ENCODE measurements at places on chromosomes 7 and 10. TPM values are rescaled to one million over a fixed set of nuclear protein-coding genes. Genes with fewer than 3 reads are reported as not detected.
A peak's percentile ranks its signal among the peaks of the same experiment; 100 is the strongest.

EFCAB10 gene
- not detected for total RNA-seq

AVL9 gene
- total RNA-seq: 9.8 TPM

PDK4 gene
- total RNA-seq: 145 TPM

GRCh38 chr10:130498042-130498441 is 361.9 kb downstream of the GLRX3 start:
- peak; percentile 33 for DNase-seq

- no peak for DNase-seq
Measured at GRCh38 chr10:93997546-93997945, 3.8 kb downstream of the PLCE1 start.

DNA sequence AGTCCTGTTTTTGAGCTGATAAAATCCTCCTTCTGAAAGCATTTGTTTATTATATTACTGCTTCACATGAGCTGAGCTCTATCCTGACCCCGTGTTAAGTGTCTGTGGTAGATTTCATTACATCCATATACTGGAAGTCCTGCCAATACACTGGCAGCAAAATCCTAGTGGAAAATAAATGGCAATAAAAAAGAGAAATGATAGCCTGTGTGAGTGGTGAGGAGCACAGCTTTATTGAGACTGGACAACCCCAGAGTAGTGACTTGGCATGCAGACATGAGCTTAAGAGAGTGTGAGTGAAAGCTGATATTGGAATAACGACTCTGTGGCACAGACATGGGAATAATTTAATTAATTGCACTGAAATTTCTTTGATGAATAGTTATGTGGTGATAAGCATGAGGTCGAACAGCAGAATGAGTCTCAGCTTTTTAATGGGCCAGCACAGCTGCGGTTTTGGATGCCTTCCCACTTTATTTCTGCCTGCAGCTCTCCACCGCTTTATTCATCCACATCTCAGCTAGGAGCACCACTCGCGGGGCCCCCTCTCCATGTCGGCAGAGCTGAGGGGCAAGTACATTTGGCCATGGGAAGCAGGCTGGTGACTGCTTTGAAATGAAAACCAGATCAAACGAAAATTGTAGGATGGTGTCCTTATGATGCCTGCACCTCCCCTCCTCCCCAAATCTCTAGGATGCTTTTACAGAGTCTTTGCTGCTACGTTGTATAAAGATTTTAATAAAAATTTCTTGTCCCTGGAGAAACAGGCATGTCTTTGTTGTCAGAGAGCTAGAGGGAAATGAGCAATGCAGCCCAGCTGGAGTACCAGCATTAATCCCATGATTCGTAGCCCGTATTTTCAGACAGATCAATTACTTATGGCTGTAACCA is 494.3 kb downstream of the AUTS2 start:
- DNase-seq: no peak

- no peak for DNase-seq
Measured at GRCh38 chr7:135842446-135843179, 94.0 kb upstream of the FAM180A start.

DNA sequence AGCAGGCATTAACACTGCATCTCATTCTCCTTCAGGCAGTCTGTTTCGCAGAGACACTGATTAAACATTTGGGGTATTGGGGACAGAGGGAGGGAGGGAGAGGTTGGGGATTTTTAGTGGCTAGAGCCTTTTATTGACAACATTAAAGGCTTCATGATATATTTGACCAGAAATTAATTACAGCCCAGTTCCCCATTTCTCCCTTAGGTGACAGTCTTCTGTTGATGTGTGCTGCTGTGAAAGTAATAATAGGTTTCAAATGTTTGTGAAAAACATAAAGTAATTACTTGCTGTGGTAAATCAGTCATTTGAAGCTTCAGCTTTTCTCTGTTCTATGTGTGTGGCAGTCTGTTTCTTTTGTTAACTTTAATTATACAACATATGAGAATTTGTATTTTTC is 105.3 kb upstream of the LRGUK start:
- DNase-seq: no peak

DNA sequence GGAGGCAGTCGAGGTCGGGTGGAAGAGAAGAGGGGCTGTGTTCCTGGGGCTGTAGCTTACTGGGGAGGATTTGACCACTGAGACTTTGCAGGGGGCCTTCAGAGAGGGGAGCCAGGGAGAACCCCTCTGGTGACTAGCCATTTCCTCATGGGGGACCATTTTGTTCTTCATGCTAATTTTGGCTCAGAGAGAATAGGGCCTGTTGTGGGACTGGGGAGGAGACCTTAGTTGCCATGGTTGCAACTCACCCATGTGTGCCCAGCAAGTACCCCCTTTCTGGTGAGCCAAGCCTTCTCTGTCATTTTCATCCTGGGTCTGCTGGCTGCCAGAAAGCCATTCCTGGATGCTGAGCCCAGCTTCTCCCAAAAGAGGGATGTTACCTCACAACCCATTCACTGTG is 120.9 kb downstream of the GRK5 start:
- DNase-seq: no peak

DNA sequence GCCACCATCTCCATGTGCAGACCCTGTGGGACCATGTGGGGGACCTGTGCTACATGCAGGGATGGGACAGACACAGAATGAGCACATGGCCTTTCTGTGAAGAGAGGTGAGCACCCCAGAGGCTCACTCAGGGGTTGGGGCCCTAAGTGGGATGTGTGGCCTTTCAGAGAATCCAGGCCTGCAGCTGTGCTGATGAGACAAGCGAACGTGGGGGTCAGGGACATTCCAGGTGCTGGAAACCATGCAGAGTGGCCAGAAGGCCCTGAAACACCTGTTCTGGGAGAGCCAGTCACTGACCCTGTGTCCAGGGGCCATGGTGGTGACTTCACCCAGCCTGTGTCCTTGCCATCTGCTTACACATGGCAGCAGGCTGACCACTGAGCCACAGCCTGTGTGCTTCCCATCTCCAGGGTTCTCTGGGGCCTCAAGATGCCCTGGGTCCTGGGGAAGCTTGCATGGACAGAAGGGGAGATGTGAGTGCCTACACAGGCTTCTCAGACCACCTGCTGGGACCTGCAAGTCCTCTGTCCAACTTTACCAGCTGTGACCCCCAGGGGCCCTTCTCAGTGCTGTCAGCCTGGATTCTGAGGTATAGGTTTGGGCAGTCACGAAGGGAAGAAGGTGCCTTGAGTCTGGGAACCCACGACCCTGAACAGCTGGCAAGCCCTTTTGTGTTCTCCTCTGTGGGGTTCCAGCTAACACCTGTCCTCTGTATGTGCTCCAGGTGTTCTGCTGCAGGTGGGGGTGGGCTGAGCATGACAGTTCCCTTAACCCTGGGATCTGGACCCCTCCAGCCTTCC is 17.6 kb downstream of the RAMP3 start:
- DNase-seq: no peak

GRCh38 chr7:48161407-48162125 is 9.7 kb upstream of the ABCA13 start:
- no peak for DNase-seq

DNA sequence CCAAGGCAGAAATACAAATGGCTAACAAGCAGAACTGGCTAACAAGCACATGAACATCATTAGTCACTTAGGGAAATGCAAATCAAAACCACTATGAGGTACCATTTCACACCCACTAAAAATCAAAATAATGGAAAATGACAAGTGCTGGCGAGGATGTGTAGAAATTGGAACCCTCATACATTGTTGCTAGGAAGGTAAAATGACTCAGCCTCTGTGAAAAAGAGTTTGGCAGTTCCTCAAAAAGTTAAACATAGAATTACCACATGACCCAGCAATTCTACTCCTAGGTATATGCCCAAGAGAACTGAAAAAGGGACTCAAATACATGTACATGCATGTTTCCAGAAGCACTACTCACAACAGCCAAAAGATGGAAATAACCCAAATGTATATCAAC is 52.8 kb upstream of the ANAPC16 start:
- DNase-seq: no peak

GRCh38 chr10:775245-776075 is 86.0 kb upstream of the DIP2C start:
- peak; percentile 15 for DNase-seq

DNA sequence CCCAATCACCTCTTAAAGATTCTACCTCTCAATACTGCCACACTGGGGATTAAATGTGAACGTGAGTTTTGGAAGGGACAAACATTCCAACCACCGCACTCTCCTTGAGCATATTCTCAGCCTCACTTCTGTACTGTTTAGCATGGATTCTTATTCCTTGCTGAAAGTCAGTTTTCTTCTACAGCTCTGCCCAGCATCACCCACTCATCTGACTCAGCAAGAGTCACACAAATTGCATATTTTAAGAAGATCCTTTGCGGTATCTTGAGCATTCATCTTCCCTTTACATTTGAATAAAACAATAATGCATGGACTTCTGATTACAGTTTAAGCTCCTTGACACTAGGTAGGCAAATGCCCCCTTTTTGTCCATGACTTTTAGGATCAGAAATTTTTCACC is 251.6 kb upstream of the MKLN1 start:
- DNase-seq: no peak

GRCh38 chr10:48976196-48976595 is 36.6 kb upstream of the LRRC18 start:
- DNase-seq: no peak

DNA sequence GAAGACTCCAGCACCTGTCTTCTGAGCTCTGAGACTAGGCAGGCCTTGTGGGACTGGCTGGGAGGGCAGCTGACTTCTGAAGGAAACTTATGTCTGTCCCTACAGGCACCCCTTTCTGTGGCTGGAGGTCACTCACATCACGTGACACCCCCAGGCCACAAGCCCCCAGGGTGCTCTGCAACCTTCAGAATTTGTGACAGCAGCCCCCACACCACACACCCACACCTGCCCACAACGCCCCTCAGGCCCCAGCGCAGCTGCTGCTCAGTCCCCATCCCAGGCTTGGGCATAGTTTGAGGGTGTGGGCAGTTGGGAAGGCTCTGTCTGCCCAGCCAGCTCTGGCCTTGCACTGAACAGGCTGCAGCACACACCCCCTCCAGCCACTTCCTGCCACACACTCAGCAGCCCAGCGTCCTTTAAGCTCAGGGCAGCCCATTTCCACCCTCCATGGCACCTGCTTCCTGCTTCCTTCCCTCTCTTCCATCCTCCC is 80.0 kb upstream of the UNC5B start:
- DNase-seq: no peak

DNA sequence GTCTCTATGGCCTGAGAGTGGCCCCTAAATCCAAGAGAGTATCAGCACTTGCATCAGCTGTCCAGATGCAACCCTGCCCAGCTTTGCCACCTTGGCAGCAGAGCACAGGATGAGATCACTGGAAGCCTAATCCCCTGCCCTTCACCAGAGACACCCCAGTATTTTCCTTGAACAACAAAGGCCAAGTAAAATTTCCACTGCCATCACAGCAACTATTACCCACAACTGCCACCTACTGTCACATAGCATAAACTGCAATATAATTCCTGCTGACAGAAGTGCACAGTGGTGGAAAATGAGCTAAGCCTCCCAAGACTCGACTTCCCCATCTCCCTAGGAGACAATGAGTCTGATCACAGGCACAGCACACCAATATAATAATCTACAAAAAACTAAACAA is 462.8 kb upstream of the ZWINT start:
- DNase-seq: no peak

- no peak for DNase-seq
Measured at GRCh38 chr10:103819493-103819892, 35.9 kb downstream of the SH3PXD2A start.

Measured in heart left ventricle (tissue), 16 donors.